ENCODE measurements at places on chromosomes 16 and 17. TPM values are rescaled to one million over a fixed set of nuclear protein-coding genes. Genes with fewer than 3 reads are reported as not detected.

DNA sequence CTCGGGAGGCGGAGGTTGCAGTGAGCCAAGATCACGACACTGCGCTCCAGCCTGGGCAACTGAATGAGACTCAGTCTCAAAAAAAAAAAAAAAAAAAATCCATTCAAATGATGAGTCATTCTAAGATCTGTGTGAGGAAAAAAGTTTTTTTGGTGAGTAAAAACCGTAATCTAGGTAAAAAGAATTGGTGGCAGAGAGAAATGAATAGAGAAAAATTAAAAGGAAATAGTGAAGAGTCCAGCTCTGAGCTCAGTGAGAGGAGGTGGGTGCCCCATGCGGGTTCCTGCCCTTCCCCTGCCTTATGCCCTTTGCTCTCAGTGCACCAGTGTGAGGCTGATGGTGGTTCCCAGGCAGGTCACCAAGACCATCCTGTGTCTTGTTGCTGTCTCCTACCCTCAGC lies 20.9 kb downstream of the GAN start:
- no peak for DNase-seq
- H3K4me3 ChIP-seq = no peak overlapping the region
- H3K27me3 ChIP-seq = no peaks in the 10 kb centered on the region
- H3K4me1 ChIP-seq = no peaks in the 10 kb centered on the region

DNA sequence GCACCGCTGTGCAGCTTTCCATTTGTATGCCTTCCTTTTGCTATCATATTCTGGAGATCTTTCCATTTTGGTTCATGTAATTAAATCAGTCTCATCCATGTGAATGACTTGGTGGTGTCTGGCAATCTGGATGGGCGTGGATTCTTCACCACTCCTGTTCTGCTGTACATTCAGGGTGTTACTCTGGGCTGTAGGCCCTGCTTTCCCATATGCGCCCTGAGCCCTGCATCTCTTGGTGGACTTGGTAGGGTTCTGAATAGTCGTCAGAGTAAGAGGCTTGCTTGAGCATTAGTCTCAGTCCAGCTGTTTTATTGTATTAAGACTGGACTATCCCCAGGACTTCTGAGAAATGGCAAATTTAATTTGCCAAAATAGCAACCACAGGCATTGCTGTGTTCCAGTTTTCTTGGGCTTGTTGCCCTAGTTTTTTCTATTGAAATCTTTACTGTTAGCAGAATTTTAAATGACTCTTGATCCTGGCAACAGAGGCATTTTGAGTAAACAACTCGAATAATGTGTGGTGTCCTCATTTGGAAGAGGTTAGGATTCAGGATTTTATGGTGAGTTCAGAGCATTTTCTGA lies 14.9 kb downstream of the BANP start:
- no peaks in the 10 kb centered on the region for H3K27me3 ChIP-seq
- H3K36me3 ChIP-seq = peaks cover 16% of the 10 kb centered on the region
- H3K4me1 ChIP-seq = peaks cover 57% of the 10 kb centered on the region
- H3K27ac ChIP-seq = peak overlapping the region; percentile 74
- H3K4me3 ChIP-seq = no peak overlapping the region
- DNase-seq = no peak

- DNase-seq = no peak
- peaks cover 17% of the 10 kb centered on the region for H3K4me1 ChIP-seq
- no peak overlapping the region for H3K4me3 ChIP-seq
- H3K27me3 ChIP-seq = peaks cover 4% of the 10 kb centered on the region
- no peaks in the 10 kb centered on the region for H3K36me3 ChIP-seq
- no peak overlapping the region for H3K27ac ChIP-seq
Observed at GRCh38 chr17:55330344-55330933, 65.7 kb downstream of the HLF start.

GRCh38 chr16:65788434-65789140 lies 577.9 kb upstream of the CDH5 start:
- H3K27me3 ChIP-seq = no peaks in the 10 kb centered on the region
- H3K4me1 ChIP-seq = no peaks in the 10 kb centered on the region
- H3K27ac ChIP-seq = no peak overlapping the region

- DNase-seq = no peak
- peaks cover 40% of the 10 kb centered on the region for H3K36me3 ChIP-seq
- H3K27me3 ChIP-seq = no peaks in the 10 kb centered on the region
Observed at GRCh38 chr16:50743581-50744225, 1.8 kb downstream of the CYLD start.

DNA sequence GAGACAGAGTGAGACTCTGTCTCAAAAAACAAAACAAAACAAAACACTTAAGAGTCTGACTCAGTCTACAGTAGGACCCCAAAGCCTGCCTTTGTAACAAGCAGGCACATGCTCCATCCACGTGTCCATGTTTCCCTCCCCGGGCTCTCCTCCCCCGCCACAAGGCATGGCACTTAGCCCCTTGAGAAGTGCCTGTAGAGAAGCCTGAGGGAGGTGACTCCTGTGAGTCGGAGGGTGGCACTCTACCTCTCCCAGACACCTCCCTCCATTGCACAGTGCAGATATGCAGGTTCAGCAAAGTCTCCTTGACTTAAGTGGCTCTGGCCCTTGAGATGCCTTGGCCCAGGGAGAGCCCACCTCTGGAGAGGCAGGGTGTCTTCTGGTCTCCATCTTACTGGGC lies 6.8 kb downstream of the FHOD1 start:
- peaks cover 51% of the 10 kb centered on the region for H3K4me1 ChIP-seq
- no peaks in the 10 kb centered on the region for H3K27me3 ChIP-seq
- no peak for DNase-seq
- H3K27ac ChIP-seq = no peak overlapping the region

GRCh38 chr16:86287664-86288201 lies 222.6 kb upstream of the FOXF1 start:
- no peaks in the 10 kb centered on the region for H3K36me3 ChIP-seq
- H3K27ac ChIP-seq = no peak overlapping the region
- H3K4me1 ChIP-seq = no peaks in the 10 kb centered on the region
- H3K27me3 ChIP-seq = peaks cover 65% of the 10 kb centered on the region

- peaks cover 55% of the 10 kb centered on the region for H3K36me3 ChIP-seq
- no peaks in the 10 kb centered on the region for H3K27me3 ChIP-seq
- H3K4me3 ChIP-seq = no peak overlapping the region
- no peak overlapping the region for H3K27ac ChIP-seq
- H3K4me1 ChIP-seq = peaks cover 34% of the 10 kb centered on the region
- DNase-seq = no peak
Observed at GRCh38 chr17:4932756-4933155, 679 bp downstream of the GP1BA start.

DNA sequence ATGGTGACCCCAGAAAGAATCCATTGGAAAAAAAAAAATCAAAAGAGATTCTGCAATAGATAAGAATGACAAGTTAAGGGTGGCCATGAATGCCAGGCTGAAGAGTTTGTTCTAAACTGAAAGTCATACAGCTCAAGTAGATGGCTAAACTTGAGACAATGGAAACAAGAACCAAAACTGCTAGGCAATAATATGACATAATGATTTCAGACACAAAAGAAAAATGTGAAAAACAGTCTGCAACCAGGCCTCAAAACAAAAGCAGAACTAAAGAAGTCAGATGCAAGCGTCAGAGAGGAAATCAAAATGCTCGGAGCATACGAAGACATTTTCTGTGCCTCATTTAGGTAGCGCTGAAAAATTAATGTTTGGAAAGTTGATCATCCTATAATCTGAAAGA lies 54.4 kb upstream of the YPEL2 start:
- no peaks in the 10 kb centered on the region for H3K4me1 ChIP-seq
- H3K27me3 ChIP-seq = no peaks in the 10 kb centered on the region
- no peak overlapping the region for H3K27ac ChIP-seq
- no peak overlapping the region for H3K4me3 ChIP-seq
- H3K36me3 ChIP-seq = no peaks in the 10 kb centered on the region

DNA sequence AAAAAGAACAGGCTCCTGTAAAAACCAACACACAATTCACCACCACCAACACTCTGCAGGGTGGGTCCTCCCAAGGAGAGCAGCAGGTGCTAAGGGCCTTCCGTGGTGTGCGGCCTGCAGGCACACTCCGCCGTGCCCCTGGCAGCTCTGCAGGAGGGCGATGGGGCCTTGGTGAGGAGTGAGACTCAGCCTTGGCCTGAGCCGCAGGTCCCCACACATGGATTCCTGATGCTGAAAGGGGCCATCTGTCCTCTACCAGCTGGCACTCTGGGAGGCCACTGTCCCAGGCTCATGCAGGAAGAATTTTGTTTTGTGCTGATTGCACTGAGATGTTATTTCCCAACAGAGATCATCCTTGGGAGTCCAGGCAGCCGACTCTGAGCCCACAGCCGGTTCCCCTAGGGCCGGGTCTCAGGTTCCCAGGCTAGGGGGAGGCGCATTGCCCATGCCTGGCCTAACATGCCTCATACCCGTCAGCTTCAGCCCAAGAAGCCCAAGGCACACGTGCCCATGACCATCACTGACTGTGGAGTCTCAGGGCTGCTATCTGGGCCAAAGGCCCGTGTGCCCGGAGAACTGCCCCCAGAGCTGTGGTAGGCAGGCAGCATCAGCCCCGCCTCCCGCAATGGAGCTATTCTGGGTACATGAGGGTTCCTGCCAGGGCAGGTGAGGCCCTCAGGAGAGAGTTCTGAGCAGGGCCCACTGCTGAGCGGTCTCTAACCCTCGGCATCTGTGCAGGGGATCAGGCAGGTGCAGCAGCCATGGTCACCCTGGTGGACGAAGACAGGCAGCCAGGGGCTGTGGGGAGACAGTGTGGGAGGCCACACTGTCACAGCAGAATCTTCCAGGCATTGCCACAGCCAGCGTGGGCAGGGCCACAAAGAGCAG lies 97.9 kb upstream of the ZNF469 start:
- no peaks in the 10 kb centered on the region for H3K4me1 ChIP-seq
- DNase-seq = no peak
- no peaks in the 10 kb centered on the region for H3K36me3 ChIP-seq
- no peak overlapping the region for H3K4me3 ChIP-seq
- H3K27ac ChIP-seq = no peak overlapping the region
- H3K27me3 ChIP-seq = no peaks in the 10 kb centered on the region

SRL gene
- not detected for total RNA-seq

C16orf92 gene
- total RNA-seq = not detected

CNEP1R1 gene
- 26.9 TPM for total RNA-seq

PDIA2 gene
- total RNA-seq = not detected

BAHCC1 gene
- 0.87 TPM for total RNA-seq
